GM12864 (cell line): ENCODE measurements at places on chromosomes 2 and 18.

DNA sequence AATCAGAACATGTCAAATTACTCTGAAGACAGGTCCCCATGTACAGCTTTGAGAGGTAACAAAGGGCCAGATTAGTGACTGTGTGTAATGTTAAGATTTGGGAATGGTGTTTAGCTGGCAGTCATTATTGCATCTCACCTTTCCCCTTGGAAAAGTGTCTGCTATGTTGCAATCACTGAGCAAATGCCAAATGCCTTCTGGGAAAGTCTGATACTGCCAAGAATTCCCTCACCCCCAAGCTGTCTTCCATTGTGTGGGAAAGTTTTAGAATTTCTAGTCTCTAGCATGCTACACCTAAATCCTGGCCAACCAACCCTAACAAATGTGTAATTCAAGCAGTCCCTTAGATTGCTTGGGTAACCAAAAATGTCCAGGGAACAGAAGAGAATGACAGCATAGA lies 13.6 kb upstream of the PELI1 start:
- DNase-seq, result no peak

DNA sequence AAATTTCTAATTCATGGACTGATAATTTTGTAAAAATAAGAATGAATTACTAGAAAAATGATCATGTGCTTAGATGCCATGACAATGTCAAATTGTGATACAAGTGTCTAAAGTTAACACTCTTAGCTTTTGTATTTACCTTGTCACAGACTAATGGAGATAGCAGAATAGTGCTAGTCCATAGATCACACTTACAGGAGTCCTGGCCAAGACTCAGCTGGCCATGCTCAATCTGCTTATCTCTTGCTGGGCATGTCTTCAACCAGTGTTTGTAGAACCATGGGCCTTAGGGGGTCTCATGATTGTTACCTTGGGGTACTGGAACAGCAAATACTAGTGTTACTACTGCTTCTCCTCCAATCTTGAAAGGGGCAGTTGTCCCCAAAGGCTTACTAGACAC lies 44.0 kb downstream of the TET3 start:
- DNase-seq, result no peak

DNA sequence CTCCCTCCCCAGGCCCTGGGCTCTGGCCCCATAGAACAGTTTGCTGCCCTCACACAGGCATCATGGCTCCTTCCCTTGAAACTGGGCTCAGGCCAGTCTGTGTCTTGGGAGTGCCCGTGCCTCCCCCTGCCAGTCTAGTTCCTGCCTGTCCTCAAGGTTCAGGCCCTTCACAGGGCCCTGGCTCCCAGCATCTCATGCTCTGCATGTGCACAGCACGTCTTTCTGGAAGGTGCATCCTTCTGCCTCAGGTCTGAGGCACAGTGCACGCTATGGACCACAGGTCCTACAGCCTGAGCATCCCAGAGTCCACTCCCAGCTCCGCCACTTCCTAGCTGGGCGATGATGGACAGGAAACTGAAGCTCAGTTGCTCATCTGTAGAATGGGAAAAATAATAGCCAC lies 35.6 kb upstream of the FOSL2 start:
- DNase-seq, result no peak

- DNase-seq, result no peak
Measured at GRCh38 chr2:241209271-241209670, 20.8 kb downstream of the ANO7 start.

- DNase-seq, result no peak
Measured at GRCh38 chr2:106147159-106147558, 46.9 kb downstream of the UXS1 start.

DNA sequence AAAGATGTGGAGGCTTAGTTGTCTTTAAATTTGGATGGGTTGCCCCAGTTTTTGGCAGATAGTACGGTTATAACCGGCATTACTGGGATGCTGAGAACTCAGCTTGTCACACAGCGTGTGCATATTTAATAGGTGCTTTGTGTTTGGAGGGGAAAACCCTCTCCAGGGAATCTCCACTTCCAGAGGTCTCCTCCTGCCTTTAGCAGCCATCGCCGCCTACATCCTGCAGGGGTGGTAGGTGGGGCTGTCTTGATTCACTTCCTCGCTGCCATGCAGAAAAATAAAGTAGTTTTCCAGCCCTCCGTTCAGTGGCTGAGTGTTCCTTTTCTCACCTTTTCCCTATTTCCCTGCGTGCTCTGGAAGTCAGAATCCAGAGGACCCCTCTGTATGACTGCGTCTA lies 76.4 kb downstream of the ITGB1BP1 start:
- no peak for DNase-seq

DNA sequence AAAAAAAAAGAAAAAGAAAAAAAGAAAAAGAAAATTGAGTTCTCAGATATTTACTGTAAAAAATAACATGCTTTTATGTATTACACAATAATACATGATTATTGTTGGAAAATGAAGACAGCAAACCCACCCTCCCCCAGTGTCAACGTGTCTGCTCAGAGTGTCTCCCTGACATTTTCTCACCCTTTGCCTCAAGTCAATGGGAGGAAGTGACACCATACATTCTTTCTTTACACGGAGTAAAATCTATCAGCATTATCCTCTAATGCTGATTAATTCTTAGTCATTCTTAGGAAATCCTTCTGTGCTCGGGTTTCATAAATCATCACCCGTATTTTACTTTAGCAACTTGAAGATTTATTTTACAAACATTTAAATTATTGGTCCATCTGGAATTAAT lies 32.0 kb downstream of the CTAGE1 start:
- no peak for DNase-seq

DNA sequence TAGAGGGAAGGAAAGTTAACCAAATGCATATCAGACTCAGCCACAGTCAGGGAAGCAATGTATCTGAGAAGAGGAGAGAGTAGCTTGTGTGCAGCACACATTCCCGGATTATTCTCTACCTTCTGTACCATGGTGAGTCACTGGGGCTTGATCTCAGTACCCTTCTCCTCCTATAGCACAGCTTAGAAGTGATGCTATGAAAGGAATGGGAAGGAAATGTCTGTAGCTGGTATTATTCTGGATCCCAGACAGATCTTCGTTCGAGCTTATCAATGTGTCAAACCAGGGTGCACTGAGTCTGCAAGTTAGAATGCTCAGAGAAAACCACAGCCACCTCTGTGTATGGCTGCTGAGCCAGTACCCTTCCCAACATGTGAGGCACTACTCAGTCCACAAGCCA lies 88.0 kb upstream of the NFU1 start:
- DNase-seq, result no peak

- no peak for DNase-seq
Measured at GRCh38 chr2:18436503-18437005, 123.9 kb downstream of the RDH14 start.

- no peak for DNase-seq
Measured at GRCh38 chr2:209762563-209762962, 9.1 kb upstream of the UNC80 start.

DNA sequence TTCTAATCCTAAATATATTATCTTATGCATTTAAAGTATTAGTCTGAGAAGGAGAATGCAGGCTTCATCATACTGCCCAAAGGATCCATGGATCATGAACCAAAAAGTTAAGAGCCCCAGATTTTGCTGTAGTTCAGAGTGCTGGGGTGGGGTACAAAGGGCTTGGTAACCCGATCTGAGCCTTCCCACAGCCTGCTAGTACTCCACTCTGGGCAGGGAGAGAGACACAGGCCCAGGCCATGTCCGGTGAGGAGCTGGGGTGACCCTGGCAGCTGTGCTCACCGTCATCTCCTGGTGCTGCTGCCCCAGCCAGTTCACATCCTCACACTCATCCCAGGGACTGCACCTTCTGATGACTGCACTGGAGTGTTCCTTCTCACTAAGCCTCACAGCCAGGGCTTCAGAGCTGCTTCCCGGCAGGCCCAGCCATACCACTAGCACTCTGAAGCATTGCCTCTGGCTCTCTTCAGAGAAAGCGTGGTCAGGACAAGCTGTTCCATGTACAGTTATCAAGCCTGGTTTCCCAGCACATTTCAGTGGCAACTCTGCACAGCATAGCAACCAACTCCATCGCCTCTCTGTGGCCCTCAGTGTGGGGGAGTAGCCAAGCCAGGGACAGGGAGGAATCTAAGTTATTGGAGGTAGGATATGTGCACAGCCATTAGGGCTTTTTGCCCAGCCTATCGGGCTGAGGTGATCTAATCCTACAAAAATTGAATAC lies 189.0 kb upstream of the CTAGE1 start:
- no peak for DNase-seq

DNA sequence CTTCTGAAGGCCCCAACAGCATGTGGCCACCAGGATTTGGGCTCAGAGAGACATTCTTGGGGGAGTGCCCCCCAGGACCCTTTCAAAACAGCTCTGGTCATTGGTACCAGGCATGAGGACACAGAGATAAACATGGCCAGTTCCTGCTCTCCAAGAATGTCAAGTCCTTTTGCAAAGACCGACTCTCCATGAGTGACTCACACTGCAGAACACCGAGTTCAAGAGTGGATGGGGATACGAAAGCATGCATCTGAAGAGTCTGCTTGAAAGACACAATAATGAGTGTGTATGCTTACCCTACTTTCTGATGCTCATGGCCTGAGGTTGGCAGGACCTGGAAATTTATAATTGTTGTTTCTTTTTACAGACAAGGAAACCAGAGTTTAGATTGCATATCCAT lies 450.6 kb downstream of the TSN start:
- no peak for DNase-seq

- no peak for DNase-seq
Measured at GRCh38 chr2:116724550-116724949, 1089.9 kb upstream of the DDX18 start.

GRCh38 chr18:77102259-77103040 lies 30.1 kb downstream of the MBP start:
- peak; percentile 81 for DNase-seq

- DNase-seq, result no peak
Measured at GRCh38 chr2:223936862-223937326, 8.2 kb downstream of the WDFY1 start.

DNA sequence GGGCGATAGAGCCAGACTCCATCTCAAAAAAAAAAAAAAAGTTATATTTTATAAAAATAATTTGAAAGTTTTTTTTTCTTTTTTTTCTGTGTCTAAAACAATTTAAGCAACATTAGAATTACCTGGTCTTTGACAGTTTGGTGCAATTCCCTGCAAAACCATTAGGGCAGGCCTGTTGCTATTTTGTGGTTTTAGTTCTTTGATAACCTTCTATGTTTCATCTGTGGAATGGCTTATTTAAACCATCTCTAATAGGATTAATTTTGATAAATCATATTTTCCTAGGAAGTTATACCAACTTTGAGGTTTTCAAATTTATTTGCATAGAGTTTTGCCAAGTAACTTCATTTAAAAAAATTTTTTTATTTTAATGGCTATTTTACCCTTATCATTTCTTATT lies 141.2 kb upstream of the TWIST2 start:
- DNase-seq, result no peak

- DNase-seq, result no peak
Measured at GRCh38 chr2:158688721-158689120, 106.4 kb upstream of the DAPL1 start.

GRCh38 chr2:681312-681711 lies 4.1 kb upstream of the TMEM18 start:
- no peak for DNase-seq

DNA sequence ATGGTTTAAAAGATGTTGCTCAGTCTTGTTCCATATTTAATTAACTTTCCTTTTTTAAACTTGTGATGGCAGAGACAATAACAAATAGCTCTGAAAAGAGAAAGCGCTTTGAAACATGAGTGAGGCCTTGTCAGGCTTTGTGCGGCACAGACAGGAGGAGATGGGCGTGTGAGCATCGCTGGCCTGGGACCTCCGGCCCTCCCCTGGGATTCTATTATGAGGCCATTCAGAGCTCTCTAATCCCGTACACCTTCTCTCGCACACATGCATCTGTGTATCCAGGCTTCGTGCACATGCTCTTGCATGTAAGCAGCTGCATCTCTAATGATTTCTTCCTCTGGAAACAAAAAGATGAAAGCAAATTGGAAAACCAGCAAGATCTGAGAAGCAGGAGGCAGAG lies 313.7 kb downstream of the ZNF521 start:
- DNase-seq, result no peak

- no peak for DNase-seq
Measured at GRCh38 chr2:163039266-163039665, 200.7 kb upstream of the KCNH7 start.

- no peak for DNase-seq
Measured at GRCh38 chr2:123687064-123687463, 338.0 kb upstream of the CNTNAP5 start.

- no peak for DNase-seq
Measured at GRCh38 chr2:186542002-186542401, 47.9 kb upstream of the ITGAV start.

DNA sequence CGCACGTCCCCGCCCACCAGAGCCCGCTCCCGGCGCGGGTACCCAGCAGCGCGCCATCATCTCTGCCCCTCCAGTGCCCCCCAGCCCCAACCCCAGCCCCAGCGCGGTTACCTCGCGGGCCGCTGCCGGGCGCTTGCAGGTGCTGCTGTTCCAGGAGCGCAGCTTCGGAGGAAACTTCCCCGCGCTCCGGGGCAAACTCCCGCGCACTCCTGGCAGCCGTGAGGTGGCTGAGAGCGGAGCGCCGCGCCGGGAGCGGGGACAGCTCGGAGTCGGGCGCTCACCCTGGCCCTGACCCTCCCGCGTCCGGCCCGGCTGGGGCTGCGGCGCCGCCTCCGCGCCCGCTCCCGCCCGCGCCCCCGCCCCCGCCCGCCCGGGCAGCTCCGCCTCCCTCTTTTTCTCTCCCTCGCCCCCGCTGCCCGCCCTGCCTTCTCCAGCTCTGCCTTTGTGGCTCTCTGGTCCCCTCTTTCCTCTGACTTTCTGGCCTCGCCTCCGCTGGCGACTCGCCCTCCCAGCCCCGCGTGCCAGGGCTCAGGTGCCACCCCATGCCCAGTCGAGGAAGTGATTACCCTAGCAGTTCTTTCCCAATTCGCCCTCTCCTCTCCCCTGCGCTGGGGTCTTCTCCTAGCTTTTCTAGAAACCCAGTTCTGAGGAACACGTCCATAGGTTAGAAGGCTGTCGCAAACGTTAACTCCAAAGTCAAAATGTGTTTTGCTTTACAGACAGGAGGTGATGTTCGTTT lies at the start of gene CHST9:
TSS of gene CHST9 (minus strand) at position 284 of the 739 bp plus-strand sequence. CDS start 42,499 bp downstream, outside the sequence.
- DNase-seq, result no peak

GRCh38 chr2:182504903-182505302 lies 78.1 kb upstream of the PDE1A start:
- DNase-seq, result no peak

DNA sequence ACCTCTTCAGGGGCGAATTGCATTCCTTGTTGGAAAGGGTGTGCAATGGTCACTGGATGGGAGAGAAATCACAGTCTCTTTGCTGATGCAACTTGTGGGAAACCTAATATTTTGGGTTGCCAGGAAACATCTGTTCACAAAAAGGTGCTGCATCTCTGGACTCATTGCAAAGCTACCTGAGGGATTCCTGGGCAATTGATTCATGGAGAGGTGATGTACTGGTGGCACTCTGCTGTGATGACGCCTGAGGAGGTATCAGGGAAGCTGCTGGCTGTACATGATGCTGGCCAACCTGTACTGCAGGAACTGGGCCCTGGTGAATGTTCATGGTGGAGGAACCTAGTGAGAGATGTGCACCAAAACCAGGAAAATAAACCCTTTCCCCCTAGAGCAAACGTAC lies 516.0 kb upstream of the SPHKAP start:
- DNase-seq, result no peak

- no peak for DNase-seq
Measured at GRCh38 chr18:35038881-35039491, 2.2 kb upstream of the MAPRE2 start.

- DNase-seq, result no peak
Measured at GRCh38 chr2:201900362-201900761, 94.0 kb downstream of the CDK15 start.
